ENCODE measurements at places on chromosomes 5 and 9.

DNA sequence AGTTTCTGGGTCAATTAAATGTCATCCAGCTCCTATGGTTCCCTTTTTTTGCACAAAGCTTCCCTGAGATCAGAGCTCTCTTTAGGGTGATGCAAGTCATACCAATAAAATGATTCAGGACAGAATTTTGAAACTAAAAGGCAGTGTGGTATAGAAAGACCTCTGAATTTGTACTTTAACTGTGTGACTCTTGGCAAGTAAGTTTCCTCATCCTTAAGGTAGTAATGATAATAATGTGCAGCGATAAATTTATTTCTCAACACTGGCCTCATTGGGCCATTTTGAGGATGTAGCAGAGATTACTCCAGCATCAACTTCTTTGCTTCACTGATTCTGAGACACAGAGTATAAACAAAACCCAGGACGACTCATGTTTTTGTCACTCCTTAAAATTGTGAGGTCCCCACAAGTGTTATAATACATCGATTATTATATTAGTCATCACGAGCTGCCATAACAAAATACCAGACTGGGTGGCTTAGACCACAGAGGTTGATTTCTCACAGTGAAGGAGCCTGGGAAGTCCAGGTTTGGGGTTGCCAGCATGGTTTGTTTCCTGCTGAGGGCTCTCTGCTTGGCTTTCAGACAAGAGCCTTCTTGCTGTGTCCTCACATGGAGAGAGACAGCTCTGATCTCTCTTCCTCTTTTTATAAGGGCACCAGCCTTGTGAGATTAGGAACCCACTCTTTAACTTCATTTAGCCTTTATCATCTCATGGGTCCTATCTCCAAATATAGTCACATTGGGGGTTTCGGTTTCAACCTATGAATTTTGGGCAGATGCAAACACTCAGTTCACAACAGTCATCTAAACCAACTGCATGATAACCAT lies 293.0 kb downstream of the ZNF608 start:
- no peak for DNase-seq

GRCh38 chr5:172984244-172984953 lies 828 bp downstream of the ATP6V0E1 start:
- DNase-seq, result peak; percentile 41

- no peak for DNase-seq
Measured at GRCh38 chr9:114105236-114105635, 6.1 kb upstream of the KIF12 start.

DNA sequence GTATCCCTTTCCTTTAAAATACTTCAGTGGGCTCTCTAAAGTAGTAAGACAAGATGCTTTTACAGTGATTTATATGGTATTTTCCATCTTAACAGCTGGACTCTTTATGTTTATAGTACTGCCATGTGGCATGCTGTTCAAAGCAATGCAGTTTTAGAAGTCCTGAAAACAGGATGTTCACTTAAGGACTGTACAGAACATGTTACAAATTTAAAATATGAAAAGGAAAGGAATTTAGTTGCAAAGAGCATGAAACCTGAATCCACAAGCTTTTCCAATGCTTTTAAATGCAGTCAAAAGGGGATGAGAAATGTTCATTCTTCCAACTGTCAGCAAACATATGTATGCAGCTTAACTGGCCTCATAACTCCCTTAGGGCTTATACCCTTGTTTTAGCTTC lies 580.2 kb downstream of the EFNA5 start:
- no peak for DNase-seq

GRCh38 chr5:139985733-139986132 lies 57.4 kb downstream of the NRG2 start:
- DNase-seq, result no peak
